ENCODE measurements at places on chromosomes 4 and X. TPM values are rescaled to one million over a fixed set of nuclear protein-coding genes. Genes with fewer than 3 reads are reported as not detected.

- DNase-seq = no peak
Measured at GRCh38 chr4:53185869-53186585, 179.8 kb downstream of the SCFD2 start.

The CNKSR2 gene
- total RNA-seq = not detected

GRCh38 chr4:30840571-30840970 is 120.4 kb downstream of the PCDH7 start:
- DNase-seq = no peak

DNA sequence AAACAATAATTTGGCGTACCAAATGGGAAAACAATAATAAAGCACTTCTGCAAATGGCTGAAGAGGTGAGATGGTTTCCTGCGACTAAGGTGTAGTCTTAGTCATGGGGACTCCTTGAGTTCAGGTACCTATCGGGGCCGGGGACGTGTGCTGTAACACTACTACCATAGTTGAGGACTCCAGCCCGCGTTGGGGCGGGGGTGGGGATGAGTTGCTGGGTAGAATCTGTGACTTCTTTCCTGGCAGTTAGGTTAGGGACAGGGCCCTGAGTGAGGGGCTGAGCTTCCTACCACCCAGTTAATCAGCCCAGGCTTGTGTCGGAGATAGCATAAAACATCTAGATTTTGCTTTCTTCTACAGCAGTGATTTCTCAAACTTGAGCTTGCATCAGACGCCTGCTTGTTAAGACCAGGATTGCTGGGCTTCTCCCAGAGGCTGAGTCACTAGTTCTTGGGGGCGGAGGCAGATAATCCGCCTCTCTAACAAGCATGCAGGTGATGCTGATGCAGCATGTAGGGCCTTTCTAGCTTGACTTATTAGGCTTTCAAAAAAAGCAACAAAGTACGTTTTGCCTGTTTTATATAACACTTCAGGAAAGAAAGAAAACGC is 30.2 kb downstream of the RBBP7 start:
- DNase-seq = no peak

DNA sequence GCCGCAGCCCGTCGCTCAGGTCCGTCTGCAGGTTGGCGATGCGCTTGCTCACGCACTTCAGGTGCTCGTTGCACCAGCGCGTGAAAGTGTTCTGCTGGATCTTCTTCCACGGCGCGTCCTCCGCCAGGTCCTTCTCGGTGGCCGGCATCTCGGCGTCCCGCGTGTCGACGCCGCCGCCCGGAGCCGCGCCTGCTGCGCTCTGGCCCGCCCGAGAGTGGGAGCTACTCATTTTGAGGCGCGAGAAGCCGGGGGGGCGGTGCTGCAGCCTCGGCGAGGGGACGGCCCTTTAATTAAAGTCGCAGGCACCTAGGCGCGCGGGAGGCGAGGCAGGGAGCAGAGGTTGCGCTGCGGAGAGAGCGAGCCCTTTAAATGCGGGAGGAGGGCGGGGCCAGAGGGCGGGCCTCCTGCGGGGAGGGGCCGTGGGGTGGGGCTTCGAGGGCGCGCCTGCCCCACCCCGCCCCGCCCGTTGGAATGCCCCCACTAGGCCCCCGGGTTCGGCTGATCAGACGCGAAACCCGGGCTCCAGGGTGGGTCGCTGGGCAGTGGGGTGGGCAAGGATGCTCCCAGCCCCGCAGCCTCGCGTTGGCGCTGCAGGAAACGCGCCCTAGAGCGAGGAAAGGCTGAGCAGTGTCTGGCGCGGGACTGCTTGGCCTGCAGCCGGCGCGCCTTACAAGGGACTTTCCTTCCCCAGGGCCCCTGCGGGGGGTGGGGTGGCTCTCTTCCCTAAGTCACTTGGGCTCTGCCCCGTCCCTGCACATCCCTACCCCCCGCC is 3.2 kb downstream of the FLNA start:
- peak; percentile 91 for DNase-seq

The AKAP14 gene
- total RNA-seq = not detected

The PTCHD1 gene
- total RNA-seq = 3.4 TPM

The SMIM10 gene
- total RNA-seq = not detected

GRCh38 chrX:150934453-150934852 is 36.0 kb upstream of the CD99L2 start:
- DNase-seq = peak; percentile 16

- no peak for DNase-seq
Measured at GRCh38 chrX:71191248-71191647, 31.8 kb upstream of the GJB1 start.

GRCh38 chrX:40299641-40300046 is 201.9 kb upstream of the BCOR start:
- DNase-seq = no peak

DNA sequence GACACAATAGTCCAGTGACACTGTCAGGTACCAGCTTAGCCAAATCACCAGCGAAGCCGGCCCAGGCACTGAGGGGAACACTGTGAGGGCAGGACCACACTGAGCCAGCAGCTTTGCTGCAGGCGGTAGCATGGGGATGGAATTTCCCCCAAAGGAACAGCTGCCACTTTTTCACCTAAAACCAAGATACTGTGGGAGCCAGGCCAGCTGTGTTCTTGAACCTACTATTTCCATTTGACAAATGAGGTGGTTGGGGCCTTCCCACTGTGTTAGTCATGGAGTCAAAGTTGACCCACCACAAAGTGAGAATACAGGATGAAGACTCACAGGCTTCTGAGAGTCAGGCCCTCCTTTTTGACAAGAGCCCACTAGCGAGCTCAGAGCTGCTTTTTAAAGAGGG is 70.7 kb upstream of the SH3RF1 start:
- DNase-seq = no peak

- DNase-seq = no peak
Measured at GRCh38 chr4:101972791-101973190, 182.3 kb downstream of the BANK1 start.

DNA sequence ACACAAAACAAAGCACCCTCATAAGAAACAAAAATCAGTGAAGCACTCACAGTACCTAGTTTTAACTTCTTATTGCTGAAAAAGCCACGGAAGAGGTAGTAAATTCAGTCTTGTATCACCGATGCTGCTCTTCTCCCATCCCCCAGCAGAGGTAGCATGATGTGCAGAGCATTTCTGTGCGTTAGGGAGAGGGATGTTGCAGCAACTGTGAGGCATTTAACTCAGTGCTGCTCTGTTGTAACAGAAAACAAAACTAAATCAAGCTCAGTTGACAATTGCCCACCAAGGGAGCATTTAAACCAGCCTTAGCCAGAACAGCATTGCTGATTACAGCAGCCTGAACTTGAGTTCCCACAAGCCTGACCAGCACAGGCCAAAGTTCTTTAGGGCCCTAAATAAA is 1279.7 kb upstream of the ADGRL3 start:
- no peak for DNase-seq

DNA sequence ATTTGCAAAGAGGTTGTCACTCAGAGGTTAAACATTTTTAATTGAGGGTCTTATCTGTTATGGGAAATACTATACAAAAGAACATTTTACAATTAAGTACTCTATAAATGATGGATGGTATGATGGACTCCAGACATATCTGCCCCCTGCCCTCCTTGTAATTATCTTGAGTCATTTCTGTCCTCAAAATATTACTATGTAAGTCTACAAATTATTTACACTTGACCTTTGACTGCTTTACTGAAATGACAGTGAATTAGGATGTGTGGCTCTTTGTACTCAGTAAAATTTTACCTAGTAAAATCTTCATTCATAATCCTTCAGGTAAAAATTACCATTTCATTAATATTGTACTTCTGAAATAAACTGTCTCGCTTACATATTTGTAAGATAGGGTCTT is 46.5 kb downstream of the USP9X start:
- no peak for DNase-seq
